ENCODE measurements at places on chromosomes 1 and 21. TPM values are rescaled to one million over a fixed set of nuclear protein-coding genes. Genes with fewer than 3 reads are reported as not detected.

The PLEKHG5 gene
- 1.7 TPM for total RNA-seq

The KTI12 gene
- total RNA-seq, result 15.0 TPM

The HIVEP3 gene
- 18.1 TPM for total RNA-seq

DNA sequence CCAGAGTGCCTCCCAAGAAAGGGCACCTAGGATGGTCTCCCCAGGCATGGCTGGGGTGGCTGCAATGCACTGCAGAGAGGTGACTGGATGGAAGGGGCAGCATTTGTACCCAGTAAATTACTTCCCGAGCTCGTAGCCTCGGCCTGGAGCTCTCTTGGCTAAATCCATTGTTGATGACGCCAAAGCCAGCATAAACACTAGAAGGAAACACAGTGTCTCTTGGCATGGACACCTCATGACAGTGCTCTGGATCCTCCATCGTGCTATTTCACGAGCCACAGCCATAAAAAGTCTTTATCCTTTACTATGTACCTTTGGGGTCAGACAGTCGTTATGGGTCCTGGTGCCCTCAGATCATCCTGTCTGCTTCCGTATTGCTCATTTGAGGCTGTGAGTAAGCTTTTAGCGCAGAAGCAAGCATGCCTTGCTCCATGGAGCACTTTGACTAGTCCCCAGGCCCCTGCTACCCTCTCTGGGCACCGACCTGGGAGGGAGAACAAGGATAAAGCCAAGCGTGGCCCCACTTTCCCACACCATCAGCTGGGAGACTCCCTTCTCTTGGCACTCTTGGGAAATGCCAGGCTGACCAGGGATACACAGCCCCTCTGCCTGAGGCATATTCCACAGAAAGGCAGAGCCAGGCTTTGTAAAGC, 10.3 kb upstream of the PRELP start:
- no peak for DNase-seq

DNA sequence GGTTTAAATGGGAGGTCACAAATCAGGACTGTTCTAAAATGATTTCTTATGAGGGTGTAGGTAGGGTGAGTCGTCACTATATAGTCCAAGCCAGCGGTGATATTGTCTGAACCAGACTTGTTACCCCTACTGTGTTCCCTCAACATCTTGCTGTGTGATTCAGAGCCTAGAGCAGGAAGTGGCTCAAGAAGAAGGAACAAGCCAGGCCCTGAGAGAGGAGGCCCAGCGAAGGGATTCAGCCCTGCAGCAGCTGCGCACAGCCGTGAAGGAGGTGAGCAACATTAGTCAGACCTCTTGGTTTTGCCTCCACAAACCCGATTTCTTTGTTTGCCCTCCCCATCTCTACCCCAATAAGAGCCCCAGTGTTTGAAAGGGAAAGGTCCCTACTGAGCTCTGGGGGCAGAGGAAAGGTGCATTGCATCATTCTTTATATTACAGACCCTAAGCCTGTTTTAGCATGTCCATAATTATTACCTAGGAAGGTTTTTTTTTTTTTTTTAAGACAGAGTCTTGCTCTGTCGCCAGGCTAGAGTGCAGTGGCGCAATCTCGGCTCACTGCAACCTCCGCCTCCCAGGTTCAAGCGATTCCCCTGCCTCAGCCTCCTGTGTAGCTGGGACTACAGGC, 5.0 kb upstream of the SH3BGRL3 start:
- DNase-seq, result no peak

GRCh38 chr1:29808141-29808995, 572.0 kb downstream of the PTPRU start:
- DNase-seq, result peak; percentile 23

GRCh38 chr1:115301438-115302020, 36.5 kb downstream of the NGF start:
- DNase-seq, result no peak

DNA sequence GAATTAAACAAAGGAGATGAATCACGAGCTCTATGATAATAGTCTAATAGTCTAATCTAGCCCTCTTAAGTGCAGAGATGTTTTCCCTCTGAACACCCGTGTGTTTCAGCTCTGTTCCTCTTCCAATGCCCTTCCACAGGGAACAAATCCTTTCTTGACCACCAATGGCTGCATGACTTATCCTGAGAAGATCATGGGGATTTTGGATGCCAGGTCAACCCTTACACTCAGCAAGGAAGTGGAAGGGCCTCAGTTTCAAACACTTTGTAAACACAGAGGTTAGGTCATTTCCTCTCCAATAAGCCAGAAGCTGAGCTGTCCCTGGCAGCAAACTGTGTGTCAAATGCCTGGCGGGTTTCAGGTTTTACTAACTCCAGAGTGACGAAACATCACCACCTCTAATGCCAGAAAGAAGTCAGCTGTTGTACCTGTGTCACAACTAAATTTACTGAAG, 200.0 kb downstream of the GABPA start:
- DNase-seq, result peak; percentile 49

Data from activated CD8-positive, alpha-beta memory T cell treated with anti-CD3 and anti-CD28 coated beads, Interleukin-2, amount 10 ng/mL, durations not matched to agents 7 days and 5 days (primary cell).